ENCODE measurements at places on chromosomes 16 and 17.

DNA sequence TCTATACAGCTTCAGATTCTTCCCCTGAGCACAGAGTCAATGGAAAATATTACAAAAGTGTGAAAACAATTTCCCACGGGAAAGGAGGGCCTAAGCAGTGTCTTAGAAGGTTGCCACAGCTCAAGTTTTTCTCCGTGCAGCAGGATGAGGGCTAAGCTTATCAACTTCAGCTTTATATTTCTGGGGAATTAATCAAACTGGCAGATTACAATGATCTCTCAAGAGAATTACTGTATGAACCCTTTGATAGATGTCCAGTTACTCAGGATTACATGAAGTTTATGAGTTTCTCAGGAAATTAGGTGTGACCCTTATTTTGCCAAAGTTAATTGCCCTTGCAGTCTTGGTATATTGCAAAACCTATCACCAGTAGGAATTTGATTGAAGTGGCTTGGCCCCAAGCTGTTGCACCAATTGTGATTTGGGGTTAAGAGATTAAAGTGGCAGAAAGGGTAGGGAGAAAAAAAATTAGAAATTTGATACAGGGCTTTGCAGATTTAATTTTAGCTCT is 298.4 kb downstream of the MAP2K6 start:
- DNase-seq: no peak

- DNase-seq: no peak
Observed at GRCh38 chr16:82400046-82400445, 226.7 kb upstream of the CDH13 start.

DNA sequence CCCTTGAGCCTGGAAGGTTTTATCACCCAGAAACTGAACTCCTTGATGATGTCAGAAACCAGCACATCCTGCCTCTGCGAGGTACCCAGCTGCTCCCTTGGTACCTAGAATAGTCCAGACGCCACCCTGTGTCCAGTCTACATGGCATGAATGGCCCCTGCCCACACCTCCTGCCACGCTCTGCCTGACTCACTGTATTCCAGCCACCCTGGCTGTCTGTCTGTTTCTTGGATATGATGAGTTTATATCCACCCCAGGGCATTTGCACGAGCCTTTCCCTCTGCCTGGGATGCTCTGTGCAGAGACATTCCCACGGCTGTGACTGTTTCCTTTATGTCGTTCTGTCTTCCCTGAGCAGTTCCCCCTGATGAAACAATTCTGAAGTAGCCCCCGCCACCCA is 68.7 kb downstream of the CRISPLD2 start:
- no peak for DNase-seq

GRCh38 chr17:10033959-10034358 is 128.9 kb upstream of the RCVRN start:
- DNase-seq: no peak

DNA sequence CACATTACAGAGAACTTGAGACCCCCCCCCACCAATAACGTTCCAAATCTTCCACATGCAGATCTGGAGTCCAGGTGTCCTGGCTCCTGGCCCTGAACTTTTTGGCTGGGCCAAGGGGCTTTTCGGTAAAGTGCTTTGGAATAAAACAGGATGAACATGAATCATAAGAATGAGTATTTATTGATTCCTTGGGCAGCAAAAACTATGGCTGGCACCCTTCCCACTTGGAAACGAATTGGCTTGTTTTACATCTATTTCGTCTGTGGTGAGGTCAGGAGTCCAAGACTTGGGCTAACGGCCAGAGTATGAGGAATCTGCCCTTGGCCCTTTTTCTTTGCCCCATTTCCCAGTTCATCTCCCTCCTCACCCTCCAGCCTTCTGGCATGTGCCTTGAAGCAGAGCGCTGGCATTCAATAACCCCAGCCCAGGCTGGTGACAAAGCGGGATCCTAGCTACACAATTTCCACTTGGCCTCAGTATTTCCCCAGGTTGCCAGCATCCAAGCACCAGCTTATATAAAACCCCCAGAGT is 4.1 kb upstream of the UBTF start:
- DNase-seq: no peak

DNA sequence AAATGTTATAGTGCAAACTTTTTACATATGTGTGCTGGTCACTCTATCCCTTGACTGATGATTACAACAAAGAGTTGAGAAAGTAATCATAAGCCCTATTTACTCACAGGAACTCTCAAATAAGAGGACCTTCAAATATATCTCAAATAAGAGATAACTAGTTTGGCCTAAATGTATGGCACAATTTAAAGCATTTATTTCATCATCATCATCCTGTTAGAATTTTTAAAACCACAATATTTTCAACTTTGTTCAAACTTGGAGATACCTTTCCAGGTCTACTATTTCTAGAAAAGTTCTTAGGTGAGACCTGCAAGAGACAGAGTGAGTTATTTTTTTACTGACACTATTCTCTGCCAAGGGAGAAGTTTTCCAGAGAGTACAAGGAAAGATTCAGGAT is 5.5 kb downstream of the CPPED1 start:
- DNase-seq: no peak

All from effector CD4-positive, alpha-beta T cell (primary cell).